Activated CD4-positive, alpha-beta memory T cell treated with anti-CD3 and anti-CD28 coated beads for 36 hours (primary cell): ENCODE measurements at places on chromosomes 2 and 18. TPM values are rescaled to one million over a fixed set of nuclear protein-coding genes. Genes with fewer than 3 reads are reported as not detected.

The NPHP1 gene
- total RNA-seq, result 1.9 TPM

The ICA1L gene
- total RNA-seq, result 5.8 TPM

The CTIF gene
- 5.8 TPM for total RNA-seq

The FRZB gene
- not detected for total RNA-seq

The SGPP2 gene
- total RNA-seq, result 20.3 TPM
